Daoy (cell line): ENCODE measurements at places on chromosomes 13 and 19. TPM values are rescaled to one million over a fixed set of nuclear protein-coding genes. Genes with fewer than 3 reads are reported as not detected.

DNA sequence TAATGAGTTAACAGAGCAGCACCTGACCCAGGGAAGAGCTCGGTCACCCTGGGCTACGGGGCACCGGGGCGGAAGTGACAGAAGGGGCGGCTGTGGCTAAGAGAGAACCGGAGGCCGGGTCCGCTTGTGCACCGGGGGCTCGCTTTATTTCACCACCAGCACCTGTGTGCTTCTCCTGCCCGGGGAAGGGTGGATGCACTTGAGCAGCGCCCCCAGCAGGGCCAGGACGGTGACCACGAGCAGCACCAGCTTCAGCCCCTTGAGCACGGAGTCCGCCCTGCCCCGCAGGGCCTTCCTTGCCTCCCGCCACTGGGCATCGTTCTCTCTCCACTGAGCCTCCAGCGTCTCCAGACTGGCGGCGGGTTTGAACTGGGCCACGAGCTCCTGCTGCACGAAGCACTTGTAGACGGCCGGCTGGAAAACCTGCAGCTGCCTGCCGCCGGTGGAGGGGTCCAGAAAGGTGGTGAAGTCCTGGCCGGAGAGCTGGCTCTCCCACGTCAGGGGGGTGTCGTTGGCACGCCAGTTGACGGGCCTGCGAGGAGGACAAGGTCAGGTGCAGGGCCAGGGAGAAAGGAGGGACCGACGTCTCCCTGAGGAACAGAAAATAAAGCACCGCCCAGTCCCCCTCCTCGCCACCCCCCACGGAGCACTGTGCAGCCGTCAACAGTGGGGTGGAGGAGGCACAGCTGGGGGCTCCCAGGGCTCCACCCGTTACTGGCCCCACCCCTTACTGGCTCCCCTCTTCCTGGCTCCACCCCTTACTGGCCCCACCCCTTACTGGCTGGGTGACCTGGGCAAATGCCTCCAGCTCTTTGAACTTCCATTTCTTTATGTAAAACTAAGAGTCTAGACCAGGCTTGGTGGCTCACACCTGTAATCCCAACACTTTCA lies 3.6 kb downstream of the FAM187B start:
- no peak for DNase-seq

- no peak for DNase-seq
Observed at GRCh38 chr13:61123538-61124289, 291.9 kb downstream of the PCDH20 start.

DNA sequence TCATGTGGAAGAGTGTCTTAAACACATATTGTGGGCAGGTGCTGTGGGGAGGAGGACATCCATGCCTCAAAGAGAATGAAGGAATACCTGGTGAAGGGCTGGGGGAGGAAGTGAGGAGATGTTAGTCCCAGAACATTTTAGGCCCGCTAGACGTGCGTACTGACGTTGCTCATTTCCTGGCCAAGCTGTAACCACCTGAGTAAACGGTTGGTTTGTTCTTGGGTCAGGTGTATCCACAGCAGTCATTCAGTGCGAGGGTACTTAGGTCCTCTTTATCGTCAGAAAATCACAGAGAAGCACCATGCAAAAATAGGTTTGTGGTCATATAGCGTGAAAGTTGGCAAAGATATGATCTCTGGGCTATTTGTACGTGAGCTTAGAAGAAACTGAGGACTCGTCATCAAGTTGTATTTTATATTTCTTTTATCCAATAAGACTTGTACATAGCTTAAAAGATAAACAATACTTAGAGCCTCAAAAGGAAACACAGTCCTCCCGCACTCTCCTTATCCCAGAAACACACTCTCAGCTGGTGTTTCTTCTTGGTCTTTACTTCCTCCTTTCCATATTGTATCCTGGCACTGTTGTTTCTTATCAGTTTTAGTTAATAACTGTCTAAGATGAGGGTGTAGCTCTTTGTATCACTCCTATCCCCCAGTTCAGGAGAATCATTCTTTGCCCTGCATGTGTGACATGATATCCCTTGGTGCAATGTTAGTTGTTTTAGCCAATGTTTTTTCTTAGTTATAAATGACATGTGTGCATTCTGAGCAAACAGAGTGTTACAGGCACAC lies 52.0 kb downstream of the ARHGEF7 start:
- no peak for DNase-seq

GRCh38 chr13:102136735-102137296 lies 265.0 kb downstream of the FGF14 start:
- no peak for DNase-seq

Gene CERS1
- 0.45 TPM in 1 of 2 replicates, not detected in the other for total RNA-seq

Gene ADPRHL1
- total RNA-seq, result 0.95 and 1.4 TPM in 2 replicates

DNA sequence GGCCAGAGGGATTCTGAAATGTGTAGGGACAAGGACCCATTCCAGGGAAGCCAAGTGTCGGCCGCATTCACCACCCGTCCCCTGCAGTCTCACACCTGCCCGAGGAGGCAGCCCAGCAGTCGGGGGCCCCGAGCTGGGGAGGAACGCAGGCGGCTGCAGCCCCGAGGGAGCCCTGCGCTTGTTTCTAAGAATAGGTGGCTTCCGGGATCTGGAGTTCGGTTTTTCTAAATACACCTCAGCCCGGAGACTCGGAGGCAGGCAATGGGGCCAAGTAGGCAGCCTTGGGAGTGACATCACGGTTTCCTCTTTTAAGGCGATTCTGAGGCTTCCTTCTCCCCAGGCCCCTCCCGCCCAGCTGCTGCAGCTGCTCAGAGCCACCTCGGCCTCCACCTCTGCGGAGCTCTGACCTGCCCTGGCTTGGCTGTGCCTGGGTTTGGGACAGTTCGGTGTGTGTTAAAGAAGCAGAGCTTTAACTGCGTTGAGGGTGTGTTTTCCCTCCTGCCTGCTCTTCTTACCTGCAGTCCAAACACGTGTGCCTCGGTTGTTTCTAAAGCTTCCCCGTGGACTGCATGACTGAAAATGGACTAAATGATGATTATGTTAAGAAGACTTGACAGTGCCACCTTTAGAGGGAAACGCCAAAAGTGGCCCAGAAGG lies 80.5 kb downstream of the COL4A2 start:
- no peak for DNase-seq

Gene CYP4F3
- total RNA-seq, result not detected in 2 replicates

Gene KIR2DL3
- not detected in 2 replicates for total RNA-seq

Gene ZNF567
- 3.5 and 7.2 TPM in 2 replicates for total RNA-seq

Gene NRTN
- total RNA-seq, result 0.11 and 0.24 TPM in 2 replicates

- DNase-seq, result no peak
Observed at GRCh38 chr13:40472427-40473220, 193.8 kb downstream of the FOXO1 start.

Gene SLC17A7
- not detected in 2 replicates for total RNA-seq

Gene KLK1
- not detected in 2 replicates for total RNA-seq

DNA sequence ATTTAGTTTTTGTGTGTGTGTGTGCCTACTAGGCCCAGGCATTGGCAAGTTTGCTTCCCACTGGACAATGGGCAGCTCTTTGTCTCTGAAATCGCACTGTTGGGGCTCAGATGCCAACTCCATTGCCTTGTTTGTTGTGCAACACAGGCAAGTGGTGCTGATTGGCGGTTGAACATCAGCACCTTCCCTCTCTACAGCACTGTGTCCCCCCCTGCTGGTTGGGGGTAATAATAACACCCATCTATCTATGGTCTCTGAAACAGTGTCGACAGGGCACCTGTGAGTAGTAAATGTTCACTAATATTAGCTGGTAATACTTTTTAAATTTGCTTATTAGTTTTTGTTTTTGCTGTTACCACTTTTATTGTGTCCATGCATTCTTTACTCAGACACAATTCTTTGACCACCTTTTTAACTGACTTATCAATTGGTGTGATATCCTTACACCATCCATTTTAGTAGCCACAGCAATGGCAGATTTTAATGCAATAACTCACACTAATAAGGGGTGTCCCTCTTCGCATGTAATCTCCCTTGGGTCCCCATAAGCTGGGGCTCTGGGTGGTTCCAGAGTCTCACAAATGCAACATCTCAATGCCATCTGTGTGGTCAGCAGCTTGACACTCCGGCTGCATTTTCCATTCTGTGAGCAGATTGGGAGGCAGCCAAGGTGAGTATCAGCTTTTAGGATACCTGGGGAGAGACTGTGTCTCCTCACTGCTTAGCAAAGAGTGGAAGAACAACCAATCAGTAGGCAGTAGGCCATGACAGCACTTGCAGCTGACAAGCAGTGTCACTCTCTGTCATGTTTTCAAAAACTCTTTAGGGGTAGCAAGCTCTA lies 47.7 kb upstream of the UQCRFS1 start:
- peak; percentile 52 for DNase-seq

DNA sequence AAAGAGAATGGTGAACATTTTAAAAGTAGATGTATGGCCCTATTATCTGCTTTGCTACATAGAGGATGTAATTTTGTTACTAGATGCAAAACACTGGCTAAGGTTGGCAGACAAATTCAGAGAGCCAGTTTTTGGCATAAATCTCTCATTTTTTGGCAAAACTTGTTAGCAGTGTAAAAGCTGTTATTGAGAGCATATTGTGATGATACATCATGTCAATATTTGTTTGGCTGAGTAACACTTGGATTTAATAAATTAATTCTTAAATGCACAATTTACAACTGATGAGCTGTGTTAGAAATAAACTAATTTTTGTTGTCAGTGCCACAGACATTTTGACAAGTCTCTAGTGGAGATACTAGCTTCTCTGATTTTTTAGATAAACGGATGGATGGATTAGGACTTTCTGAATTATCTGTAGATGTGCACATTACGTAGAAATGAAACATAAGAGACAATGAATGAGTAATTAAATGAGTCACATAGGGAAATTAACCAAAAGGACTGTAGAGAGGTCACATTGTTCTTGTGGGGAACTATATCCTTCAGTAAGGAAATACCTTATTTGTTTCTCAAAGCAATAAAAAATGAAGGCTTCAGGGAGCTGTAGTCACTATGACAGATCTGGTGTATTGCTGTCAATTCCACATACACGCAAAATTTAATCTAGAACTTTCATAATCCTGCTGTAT lies 17.4 kb downstream of the UFM1 start:
- no peak for DNase-seq

GRCh38 chr13:48072304-48072703 lies 22.6 kb downstream of the MED4 start:
- no peak for DNase-seq

Gene ATP4A
- not detected in 2 replicates for total RNA-seq

Gene PDX1
- total RNA-seq, result not detected in 2 replicates

Gene DLL3
- 3.6 and 5.0 TPM in 2 replicates for total RNA-seq
